HL-60 (cell line): ENCODE measurements at places on chromosomes 7 and 10.

DNA sequence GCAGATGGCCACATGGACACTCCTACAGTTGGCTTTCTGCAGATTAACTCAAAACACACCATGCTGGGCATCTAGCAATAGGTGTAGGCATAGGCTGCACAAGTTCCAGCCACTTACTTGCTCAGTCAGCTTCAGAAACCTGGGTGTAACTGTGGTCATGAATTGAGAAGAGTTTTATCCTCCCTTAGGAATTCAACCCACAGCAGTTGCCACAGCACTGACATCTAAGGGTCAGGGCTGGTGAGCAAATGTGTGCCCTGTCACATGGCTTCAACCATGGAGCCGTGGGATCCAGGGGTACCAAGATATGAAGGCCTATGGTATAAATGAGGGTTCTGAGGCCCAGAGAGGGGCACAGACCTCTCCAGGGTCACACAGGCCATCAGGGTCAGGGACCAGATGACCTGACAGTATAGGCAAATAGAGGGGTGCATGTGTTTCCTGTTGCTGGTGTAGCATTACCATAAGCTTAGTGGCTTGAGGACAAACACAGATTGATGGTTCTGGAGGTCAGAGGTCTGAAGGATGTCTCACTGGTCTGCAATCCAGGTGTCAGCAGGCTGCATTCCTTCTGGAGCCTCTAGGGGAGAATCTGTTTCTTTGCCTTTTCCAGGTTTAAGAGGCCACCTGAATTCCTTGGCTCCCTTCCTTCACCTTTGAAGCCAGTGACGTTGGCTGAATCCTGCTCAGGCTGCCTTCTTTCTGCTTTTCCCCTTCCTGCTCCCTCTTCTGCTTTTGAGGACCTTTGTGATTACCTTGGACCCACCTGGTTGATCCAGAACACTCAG is 24.1 kb downstream of the MINDY4 start:
- DNase-seq = no peak

- peak; percentile 31 for DNase-seq
Measured at GRCh38 chr7:148719753-148720152, 21.1 kb downstream of the CUL1 start.

DNA sequence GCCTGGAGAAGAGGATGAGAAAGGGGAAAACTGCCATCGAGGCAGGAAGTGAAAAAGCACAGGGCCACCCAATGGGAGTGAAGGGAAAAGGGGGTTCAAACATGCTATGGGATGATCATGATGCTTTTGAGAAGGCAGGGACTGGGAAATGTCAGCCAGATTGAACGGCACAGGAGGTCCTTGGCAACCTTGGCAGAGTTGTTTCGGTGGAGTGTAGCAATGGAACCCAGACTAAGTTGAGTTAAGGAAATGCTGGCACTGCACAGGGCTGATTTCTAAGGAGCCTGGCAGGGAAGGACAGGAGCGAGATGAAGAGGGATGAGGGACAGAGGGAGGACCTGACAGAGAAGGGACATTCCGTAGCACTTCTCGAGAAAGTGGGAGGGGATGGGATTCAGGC is 101.4 kb downstream of the PIP4K2A start:
- no peak for DNase-seq

GRCh38 chr7:129793506-129794310 is 159.1 kb downstream of the UBE2H start:
- DNase-seq = no peak

- DNase-seq = no peak
Measured at GRCh38 chr7:66313886-66314568, 108.9 kb downstream of the TPST1 start.

DNA sequence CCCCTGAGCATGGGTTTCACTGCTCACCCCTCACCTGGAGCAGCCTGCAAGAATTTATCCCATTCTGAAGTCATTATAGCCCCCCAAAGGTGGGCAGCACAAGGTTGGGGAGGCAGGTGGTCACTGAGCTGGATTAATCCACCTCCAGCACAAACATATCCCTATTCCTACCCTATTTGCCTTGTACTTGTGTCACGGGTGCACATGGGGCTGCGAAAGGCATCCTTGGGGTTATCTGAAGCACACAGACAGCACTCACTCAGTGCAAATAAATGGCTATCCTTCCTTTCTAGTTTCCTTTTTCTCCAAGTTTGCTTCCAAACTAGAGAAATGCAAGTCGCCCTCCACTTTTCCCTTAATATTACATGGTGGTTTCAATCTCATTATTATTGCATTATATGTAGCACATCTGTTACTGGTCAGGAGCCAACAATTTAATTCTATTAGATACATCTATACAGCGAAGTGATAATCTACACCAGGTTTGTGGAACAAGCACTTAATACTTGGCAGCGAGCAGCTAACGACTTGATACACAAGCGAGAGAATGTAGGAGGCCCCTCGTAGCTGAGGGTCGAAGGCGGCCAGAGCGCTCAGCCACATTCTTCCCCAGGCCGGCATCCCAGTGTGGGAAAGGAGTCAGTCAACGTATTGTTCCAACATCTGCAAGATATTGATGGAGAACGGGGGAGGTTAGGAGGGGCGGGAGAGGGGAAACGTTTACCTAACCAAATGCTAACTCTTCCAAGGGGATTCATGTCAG is 121.3 kb upstream of the HABP2 start:
- no peak for DNase-seq

DNA sequence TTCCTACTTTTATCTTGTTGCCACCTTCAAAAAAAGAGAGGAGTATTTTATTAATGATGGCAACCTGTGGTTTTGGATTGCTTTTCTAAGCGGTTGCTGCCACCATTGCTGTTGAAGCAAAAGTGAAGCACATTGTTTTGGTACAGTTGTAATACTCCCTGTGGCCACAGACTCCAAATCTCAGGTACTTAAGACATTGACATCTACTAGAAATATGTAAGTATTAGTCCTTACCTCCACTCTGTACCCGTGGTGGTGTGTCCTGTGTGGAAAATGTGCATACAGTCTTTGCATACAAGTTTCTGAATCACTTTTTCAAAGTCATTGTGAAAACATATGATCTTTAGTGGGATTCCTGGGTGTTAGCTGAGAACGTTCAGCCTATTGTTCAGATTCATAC is 85.7 kb downstream of the ANLN start:
- DNase-seq = no peak

DNA sequence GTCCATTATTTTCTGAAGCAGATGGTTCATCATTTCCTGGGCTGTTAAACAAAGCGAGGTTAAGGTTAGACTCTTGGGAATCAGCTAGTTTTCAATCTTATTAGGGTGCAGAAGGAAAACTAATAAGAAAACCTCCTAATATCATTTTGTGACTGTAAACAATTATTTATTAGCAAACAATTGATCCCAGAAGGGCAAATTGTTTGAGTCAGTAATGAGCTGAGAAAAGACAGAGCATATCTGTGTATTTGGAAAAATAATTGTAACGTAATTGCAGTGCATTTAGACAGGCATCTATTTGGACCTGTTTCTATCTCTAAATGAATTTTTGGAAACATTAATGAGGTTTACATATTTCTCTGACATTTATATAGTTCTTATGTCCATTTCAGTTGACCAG is 10.1 kb downstream of the BUB3 start:
- no peak for DNase-seq

- DNase-seq = no peak
Measured at GRCh38 chr10:78869508-78870454, 199.0 kb upstream of the ZMIZ1 start.

GRCh38 chr10:78065611-78066010 is 31.9 kb downstream of the RPS24 start:
- no peak for DNase-seq

DNA sequence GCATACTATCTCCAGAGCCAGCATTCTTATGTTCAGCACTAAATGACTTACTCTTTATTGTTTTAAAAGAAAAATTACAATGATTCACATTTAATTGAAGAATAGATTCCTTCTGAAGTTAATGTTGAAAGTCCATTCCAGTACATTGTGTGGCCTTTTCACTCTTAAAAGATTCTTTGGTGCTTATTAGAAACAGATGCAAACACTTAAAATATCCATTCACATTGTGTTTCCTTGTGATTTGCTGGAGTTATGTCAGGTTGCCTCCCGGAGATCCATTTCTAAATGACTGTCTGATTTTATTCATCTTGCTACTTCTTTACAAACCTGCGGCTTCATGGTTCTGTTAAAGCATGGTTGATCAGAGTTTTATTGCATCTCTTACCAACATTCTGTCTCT is 152.8 kb downstream of the FOXP2 start:
- no peak for DNase-seq

DNA sequence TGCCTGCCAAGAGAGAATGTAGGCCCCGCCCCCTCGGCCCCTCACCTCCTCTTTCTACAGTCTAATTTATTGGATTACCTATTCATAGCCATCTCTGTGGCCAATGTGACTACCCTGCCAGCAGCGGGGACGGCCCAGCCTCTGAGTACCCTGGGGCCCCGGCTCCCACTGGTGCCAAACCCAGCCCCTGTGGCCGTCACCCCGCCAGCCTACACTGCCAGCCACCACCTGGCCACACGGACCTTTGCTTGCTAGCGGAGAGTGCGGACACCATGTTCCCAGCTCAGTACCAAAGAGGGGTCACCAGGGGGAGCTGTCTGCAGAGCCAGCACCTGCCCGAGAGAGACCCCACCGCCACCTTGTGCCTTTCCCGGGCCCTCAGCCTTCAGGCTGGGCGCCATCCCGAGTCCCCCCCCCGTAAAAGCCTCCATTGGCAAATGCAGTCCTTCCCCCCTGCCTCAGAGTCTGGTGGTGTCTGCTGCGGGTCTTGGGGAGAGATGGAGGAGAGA is 511.1 kb downstream of the ZNF37A start:
- no peak for DNase-seq

DNA sequence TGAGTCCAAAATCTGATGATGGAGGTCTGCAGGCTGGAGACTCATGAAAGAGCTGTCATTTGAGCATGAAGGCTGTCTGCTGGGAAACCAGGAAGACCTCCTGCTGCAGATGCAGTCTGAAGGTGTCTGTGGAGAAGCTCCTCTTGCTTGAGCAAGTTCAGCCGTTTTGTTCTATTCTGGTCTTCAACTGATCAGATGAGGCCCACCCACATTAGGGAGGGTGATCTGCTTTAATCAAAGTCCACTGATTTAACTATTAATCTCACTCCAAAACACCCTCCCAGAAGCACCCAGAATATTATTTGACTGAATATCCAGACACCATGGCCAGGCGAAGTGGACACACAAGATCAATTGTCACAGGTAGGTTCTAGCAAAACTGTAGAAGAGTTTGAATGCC is 116.5 kb downstream of the GATA3 start:
- DNase-seq = no peak

- DNase-seq = no peak
Measured at GRCh38 chr10:24690961-24691512, 32.6 kb downstream of the ARHGAP21 start.

- DNase-seq = no peak
Measured at GRCh38 chr10:58608826-58609531, 96.3 kb downstream of the BICC1 start.

- no peak for DNase-seq
Measured at GRCh38 chr10:3473271-3473670, 300.7 kb upstream of the PITRM1 start.

GRCh38 chr10:113278221-113278620 is 274.6 kb upstream of the HABP2 start:
- DNase-seq = no peak

- no peak for DNase-seq
Measured at GRCh38 chr10:122407375-122408125, 33.0 kb downstream of the PLEKHA1 start.

DNA sequence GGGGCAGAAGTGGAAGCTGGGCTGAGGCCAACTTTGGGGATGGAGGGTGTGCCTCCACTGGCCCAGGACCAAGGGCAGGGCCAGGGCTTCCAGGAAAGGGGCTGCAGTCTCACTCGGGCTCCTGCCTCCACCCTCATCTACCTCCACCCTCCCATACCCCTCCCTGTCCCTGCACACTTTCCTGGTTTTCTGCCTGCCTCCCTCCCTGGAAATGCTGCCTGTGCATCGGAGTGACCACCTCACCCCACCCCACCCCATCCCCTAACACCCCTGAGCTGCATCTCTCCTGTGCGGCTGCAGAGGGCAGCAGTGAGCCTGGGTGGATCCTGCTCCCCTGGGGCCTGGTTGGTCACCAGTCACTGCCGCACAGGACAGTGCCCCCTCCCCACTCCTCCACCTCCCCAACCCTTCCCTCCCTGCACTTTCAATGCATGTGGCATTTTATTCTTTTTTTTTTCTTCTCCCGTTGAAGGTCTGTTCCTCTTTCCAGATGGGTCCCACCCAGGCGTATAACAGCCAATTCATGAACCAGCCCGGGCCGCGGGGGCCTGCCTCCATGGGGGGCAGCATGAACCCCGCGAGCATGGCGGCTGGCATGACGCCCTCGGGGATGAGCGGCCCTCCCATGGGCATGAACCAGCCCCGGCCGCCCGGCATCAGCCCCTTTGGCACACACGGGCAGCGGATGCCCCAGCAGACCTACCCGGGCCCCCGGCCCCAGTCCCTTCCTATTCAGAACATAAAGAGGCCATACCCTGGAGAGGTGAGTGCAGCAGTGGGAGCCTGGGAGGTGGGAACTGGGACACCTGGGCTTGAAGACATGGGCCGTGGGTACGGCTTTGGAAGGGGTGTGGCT is 54.1 kb upstream of the PPIF start:
- DNase-seq = peak; percentile 79

DNA sequence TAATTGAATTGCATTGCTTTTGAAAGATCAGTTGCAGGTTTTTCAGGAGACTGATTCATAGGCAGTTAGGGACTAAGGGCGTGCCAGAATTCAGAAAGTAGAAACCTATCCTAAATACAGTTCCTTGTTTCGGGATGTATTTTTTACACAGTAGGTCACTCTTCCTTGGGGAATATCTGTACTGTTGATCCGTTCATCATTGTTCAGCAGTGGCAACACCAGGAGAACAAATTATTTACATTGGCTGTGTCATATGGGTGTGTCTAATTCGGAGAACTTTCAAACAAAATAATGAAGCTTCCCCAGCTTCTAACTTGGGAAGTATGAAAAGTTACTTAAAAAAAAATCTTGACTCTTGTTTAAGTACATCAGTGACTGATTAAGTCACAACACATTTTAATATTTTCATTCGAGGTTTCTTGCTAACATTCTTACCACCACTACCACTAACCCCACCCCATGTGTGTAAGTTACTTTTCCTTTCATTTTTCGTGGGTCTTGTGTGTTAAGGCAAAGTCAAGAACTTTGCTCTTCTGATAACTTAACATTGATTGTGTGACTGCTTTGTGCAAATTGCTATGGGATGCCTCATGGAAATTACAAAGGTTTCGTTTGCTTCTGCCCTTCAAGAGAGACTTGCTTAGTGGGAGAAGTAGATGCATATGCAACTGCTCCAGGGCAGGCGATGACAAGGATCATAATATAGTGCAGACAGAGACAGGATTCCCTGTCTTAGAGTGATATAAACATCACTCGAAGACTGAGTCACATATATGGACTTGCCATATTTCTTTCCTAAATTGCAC is 43.8 kb upstream of the RPA3 start:
- no peak for DNase-seq

GRCh38 chr10:128875956-128876736 is 590.9 kb upstream of the MGMT start:
- DNase-seq = no peak
